ENCODE measurements at places on chromosomes 6 and 20.

DNA sequence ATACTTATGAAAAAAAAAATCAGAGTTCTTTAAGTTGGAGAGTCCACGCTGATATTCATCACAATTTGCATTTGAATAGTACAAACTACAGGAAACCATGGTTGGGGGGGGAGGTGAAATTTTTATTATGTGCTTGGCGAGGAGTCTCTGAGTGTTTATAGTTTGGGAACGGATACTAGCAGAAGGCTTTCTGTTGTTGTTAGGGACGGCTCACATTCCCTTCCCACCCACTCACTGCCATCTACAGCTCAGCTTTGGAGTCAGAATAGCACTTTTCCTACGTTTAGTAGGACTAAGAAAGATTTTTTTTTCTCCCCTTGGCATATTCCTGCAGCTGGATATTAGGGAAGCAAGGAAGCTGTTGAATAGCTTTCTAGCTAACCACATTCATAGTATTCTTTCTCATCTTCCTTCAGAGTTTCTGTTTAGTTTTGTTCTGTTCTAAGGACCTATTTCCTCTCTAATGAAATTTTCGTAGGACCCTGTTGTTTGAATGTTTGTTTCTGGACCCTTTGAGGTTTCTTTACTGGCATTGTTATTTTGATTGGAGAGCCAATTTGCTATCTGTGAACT lies 235.1 kb upstream of the ZNF217 start:
- no peak for DNase-seq

DNA sequence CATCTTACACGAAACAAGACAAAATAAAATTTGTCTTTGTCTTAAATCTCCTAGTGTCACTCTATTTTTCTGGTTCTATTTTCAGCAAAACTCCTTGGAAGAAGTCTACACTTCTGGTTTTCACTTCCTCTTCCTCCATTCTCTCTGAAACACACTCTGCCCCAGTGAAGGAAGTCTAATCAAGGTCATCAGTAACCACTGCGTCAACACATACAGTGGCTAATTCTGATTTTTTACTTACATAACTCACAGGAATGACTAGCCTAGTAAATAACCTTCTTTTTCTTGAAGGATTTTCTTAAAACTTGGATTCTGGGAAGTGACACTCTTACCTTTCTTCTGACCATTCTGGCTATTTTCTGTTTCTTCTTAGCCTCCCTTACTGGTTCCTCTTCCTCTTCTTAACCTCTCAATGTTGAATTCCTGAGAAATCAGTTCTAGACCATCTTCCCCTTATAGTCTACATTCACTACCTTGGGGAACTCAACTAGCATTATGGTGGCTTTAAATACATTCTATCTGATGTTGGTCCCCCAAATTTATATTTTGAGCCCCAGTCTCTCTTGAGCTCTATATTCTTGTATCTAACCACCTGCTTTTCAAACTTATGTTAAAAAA lies 37.5 kb downstream of the AIG1 start:
- no peak for DNase-seq

- DNase-seq, result no peak
These were observed 12.1 kb downstream of the APMAP start for GRCh38 chr20:24980291-24981053.

DNA sequence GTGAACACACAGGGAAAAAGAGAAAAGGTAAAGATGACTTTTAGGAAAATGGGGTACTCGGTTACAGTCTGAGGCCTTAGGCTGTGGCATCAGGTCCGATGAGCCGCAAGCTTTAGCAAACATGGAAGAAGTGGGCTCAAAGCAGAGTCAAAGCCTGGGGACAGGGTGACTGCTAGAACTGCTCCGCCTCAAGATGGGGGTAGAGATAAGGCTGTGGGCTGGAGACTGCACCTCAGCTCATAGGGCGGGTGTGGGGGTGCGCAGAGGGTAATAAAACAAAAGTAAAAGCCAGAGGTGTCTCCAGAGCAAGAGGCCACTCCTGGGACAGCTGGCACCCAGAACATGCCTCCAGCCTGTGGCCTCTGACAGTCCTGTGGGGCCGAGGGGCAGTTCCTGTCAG lies 21.3 kb upstream of the SYNDIG1 start:
- no peak for DNase-seq

GRCh38 chr6:120357447-120357846 lies 976.8 kb downstream of the TBC1D32 start:
- DNase-seq, result no peak

All from nucleus accumbens (tissue), 56 donors.